ENCODE measurements at places on chromosomes 7 and 10.

DNA sequence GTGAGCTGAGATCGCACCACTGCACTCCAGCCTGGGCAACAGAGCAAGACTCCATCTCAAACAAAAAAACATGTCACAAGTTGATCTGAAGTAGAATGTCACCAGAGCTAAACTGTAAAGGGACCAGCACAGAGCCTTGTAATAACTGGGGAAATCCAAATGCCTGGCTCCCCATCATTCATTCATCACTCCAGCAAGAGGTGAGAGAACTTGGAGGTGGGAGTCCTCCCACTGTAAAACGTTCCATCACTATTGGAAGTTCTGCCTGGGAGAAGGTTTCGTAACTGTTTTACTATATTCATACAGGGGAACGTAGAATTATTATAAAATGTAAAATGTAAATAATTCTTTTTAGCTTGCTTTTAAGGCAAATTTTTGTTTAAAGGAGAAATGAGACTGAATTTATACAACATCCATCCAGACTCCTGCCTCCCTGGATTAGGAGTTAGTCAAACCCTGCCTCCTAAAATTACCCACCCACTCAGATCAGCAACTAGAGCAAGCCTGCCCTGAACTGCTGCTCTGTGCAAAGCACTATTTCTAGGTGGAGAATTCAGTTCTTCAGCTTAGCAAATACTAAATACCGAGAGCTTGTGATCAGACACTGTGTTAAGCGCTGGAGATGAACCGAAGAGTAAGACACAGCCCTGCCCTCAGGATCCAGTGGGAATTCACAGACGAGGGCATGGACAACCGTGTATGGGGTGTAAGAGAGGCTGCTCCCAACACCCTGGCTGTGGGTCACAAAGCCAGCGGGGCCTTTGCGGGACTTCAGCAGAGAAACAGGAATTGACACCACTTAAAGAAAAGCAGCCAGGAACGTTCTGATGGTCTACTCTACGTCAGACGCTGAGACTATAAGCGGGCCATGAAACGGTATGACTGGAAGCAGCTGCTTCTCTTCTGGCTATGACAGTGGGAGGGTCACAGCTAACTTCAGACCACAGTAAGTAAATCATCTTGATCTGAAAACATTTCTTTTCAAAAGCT, 208.3 kb downstream of the ZMYND11 start:
- no peak for DNase-seq

- DNase-seq = no peak
Observed at GRCh38 chr10:132383101-132383500, 13.9 kb upstream of the PWWP2B start.

DNA sequence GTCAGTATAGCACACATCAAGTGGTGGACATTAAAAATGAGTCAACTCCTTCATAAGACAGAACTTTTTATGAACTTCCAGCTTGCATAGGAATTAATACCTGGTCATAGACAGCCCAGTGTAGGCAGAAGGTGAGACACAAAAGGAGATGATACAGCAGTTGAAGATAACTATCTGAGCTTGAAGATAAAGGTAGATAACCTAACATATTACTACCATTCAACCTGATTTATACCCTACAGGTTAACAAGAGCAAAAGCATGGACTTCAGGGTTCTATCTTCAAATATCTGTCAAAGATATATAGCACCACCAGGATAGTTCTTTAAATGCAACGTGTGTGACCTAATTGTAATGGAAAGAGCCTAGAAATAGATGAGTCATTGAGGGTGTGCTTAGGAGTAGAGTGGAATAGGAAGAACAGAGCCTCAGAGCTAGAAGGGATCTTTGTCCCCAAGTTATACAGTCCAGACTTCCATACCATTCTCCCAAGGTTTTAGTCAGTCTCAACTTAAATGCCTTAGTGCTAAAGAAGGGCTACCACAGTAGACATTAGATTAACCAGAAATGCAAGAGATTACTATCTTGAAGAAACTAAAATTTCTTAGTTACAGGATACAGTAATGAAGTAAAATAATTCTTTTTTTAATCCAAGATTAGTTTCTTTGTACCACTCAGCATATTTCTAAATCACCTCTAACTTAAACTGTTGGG, 9.2 kb downstream of the ZNF800 start:
- DNase-seq = no peak

DNA sequence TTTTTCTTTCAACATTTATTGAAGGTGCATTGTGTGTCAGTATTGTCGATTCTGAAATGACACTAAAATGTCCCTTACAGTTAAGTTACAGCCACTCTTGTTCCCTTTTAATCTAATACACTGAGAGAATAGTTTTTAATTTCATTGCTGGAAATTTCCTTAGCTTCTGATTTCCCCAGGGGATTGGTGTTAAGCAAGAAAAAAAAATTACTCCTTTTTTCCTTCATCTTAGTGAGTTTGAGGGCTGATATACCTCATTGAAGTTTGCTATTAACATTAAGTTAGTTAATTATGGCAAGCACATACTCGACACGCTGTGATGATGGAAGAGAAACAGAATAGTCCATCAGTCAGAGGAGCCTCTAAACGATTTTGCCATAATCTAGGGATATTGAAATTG, 57.0 kb upstream of the EXOC4 start:
- DNase-seq = no peak

GRCh38 chr10:79445977-79446757, 743 bp upstream of the ZCCHC24 start:
- no peak for DNase-seq

DNA sequence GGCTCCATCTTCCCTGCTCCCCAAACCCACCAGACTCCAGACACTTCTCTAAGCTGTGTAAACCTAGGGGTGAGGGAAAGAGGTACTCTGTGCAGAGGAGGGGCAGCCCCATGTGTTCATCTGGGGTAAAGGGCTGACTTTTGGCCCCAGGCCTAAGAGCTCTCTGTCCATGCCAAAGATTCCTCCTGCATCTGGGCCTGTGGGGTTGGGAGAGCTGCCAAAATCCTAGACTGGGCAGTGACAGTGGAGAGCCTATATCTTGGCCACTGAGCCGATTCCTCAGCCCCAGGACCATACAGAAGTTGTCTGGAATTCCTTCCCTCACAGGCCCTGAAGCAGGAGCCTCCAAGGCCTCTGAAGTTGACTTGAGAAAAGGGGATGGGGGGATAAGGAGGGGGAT, 25.3 kb upstream of the LEP start:
- DNase-seq = no peak

- no peak for DNase-seq
Observed at GRCh38 chr10:28382525-28383269, 79.8 kb upstream of the MPP7 start.

DNA sequence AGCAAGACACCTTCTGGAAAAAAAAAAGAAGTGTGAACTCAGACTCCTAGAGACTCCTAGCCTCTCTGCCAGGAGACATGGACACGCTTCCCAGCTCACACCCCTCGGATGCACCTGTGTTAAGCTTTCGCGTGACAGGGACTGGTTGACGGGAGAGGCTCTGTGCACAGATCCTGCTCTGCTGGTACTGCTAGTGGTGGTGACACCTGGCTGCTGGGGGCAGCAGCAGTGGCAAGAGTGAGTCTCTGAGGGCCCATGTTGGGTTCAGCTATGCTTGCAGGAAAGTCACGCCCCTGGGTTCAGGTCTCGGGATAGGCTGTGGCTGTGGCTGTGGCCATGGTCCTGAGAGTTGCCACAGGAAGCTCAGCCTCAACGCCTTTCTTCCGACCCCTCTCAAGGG, 81.1 kb downstream of the XRCC2 start:
- no peak for DNase-seq

GRCh38 chr7:158281441-158281840, 306.2 kb downstream of the PTPRN2 start:
- DNase-seq = no peak

- DNase-seq = no peak
Observed at GRCh38 chr10:45380903-45381620, 7.0 kb downstream of the ALOX5 start.

GRCh38 chr10:77979221-77979620, 50.1 kb downstream of the POLR3A start:
- no peak for DNase-seq

- DNase-seq = no peak
Observed at GRCh38 chr7:95811846-95812445, 39.6 kb downstream of the DYNC1I1 start.

- no peak for DNase-seq
Observed at GRCh38 chr7:1740214-1740613, 70.1 kb downstream of the ELFN1 start.

DNA sequence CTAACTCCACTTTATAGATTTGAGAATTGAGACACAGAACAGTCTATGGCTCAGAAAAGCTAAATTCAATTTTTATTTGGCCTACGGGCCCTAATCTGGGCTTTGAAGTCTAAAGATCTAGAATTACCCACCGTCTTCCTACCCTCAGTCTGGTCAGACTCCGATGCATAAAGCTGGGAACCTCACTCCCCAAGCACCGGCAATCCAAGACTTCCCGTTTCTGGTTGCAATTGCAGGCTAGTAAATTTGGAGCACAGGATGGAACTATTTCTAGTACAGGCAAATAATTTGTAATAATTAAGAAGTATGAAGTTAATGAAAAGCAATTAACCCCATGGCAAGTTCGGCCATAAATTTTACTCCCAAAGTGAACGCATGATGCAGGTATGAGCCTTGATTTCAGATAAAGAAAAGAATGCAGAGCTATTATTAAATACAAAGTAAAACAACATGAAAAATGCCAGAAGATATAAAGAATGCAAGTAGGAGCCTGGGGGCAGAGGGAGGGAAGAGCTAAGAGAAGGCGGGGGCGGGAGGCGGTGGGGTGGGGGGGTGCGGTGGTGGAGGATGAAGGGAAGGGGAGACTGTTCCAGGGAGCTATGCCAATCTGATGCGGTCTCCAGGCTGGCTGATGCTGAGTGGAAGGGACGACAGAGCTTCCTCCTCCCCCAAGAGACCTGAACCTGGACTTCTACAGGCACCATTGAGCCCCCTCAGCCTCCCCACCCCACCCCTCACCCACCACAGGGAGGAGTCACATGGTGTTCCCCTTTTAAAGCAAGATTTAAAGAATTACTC, 45.1 kb downstream of the BPGM start:
- DNase-seq = no peak

- no peak for DNase-seq
Observed at GRCh38 chr7:92359801-92360200, 87.5 kb upstream of the GATAD1 start.

- DNase-seq = no peak
Observed at GRCh38 chr7:108525327-108525984, 479 bp downstream of the PNPLA8 start.

GRCh38 chr7:28269700-28270361, 89.2 kb upstream of the JAZF1 start:
- DNase-seq = no peak

- no peak for DNase-seq
Observed at GRCh38 chr10:93947055-93947454, 46.7 kb upstream of the PLCE1 start.

- DNase-seq = no peak
Observed at GRCh38 chr10:109418795-109419194, 504.5 kb downstream of the XPNPEP1 start.

DNA sequence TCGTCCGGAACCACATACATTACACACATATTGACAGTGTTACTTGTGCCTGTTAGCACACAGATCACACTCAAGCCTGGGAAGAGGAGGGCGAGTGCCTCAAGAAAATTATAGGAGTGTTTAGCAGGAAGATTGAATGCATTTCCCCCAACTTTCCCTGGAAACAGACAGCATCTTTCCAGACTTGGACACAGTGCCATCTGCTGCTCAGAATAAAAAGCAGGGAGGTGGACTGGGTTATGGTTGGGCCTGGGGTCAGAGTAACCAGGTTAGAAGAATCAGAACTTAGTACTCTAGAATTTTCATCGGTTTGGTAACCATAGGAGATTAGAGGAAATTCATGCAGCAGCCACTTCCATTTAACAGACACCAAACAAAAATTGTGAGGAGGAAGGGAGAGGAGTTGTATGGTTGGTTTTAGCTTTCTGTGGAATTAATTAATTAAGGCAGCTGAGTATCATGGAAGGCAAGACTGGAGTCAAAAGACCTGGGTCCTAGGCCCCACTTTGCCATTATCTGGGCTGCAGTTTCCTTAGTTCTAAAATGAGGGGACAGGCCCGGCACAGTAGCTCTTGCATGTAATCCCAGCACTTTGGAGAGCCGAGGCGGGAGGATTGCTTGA, 43.4 kb upstream of the OPTN start:
- no peak for DNase-seq

GRCh38 chr10:102452672-102453340, 1.5 kb upstream of the C10orf95 start:
- DNase-seq = no peak
